ENCODE measurements at places on chromosomes 5 and 9.

GRCh38 chr5:149073213-149073612 lies 10.4 kb upstream of the SH3TC2 start:
- DNase-seq, result no peak

GRCh38 chr9:84839541-84839940 lies 170.0 kb downstream of the NTRK2 start:
- peak; percentile 15 for DNase-seq

GRCh38 chr9:129473523-129474244 lies 147.2 kb downstream of the C9orf50 start:
- no peak for DNase-seq

- peak; percentile 9 for DNase-seq
These were observed 49.2 kb upstream of the MINAR2 start for GRCh38 chr5:129698661-129699060.

GRCh38 chr5:145226726-145227125 lies 608.4 kb downstream of the PRELID2 start:
- no peak for DNase-seq

GRCh38 chr5:40437452-40437861 lies 242.3 kb upstream of the PTGER4 start:
- peak; percentile 94 for DNase-seq

GRCh38 chr5:109908366-109908765 lies 218.6 kb downstream of the MAN2A1 start:
- DNase-seq, result no peak

DNA sequence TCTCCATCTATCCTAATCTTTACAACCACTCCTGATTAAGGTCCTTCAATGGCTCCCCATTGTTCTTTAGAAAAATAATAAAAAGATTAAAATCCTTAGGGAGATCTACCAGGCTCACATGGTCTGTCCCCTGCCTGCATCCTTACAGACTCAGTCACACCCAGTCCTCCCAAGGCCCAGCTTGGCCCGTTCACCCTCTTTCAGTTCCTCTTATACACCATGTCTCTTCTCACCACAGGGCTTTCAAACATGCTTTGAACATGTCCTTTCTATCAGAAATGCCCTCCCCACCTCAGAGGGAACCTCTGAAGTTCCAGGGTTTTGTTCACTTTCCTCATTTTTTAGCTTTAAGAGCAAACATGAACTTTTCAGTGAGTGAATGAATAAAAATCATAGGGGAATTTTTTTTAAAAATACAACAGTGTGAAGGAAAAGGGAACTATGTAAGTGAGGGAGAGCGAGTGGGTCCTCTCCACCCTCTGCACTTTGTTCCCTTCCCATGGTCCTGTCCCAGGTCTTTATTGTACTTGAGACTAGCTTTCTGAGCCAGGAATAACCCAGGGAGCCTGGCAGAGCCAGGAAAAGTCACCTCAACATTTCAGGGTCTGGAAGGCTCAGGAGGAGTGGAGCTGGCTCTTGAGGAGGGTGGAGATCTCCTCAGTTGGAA lies 55.3 kb downstream of the TRPC7 start:
- DNase-seq, result no peak

DNA sequence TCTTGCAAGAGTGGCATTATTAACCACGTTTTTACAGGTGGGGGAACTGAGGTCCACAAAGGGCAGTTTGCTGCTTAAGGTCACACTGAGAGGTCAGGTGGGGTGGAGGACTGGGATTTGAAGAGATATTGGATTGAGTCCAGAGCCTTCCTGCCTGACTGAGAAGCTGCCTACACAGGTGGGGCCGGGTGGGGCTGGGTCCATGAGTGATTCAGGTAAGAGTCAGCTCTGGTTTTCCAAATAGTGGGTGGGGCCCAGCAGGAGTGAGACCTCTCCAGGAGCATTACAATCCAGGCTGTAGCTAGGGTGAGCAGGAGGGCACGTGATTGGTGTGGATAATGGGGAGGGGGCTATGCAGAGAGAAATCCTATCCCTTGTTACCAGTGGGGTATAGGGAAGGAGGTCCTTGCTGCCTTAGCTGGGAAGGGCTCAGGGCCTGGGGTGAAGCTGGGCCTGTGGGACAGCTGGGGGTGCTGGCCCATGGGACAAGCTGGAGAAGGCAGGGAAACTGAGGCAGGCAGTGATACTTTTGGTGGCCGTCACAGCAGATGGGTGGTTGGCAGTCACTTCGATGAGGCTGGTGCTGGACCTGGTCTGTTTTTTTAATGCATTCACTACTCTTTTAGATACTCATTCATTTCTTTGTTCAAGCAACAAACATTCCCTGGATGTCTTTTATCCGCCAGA lies 2.9 kb upstream of the PTGS1 start:
- DNase-seq, result no peak

GRCh38 chr9:135479469-135480052 lies at the start of gene PPP1R26:
Gene PPP1R26 (plus strand): TSS chr9:135479782. CDS start chr9:135484511, 4,729 bp downstream.
- DNase-seq, result no peak

- no peak for DNase-seq
These were observed 59.5 kb downstream of the RAD23B start for GRCh38 chr9:107342476-107343161.

GRCh38 chr5:115655994-115656393 lies 30.2 kb upstream of the TMED7 start:
- DNase-seq, result no peak

DNA sequence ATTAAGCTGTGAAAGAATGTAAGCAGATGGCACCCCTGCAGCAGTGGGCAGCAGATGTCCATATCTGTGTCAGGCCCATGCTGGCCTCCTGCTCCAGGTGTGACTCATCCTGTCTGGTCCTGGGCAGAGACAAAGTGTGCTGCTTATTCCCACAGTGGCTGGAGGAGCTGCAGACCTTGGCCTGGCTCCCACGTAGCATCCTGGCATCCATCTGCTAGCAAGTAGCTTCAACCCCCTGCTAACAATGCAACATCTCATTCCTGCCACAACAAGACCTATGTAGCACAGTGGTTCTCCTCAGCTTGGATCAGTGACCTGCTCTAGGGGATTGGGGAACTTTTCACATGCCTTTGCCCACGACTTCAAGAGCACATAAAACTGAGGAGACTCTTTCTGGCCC lies 126.4 kb upstream of the SLC12A2 start:
- peak; percentile 71 for DNase-seq

GRCh38 chr5:111984044-111984443 lies 227.1 kb upstream of the NREP start:
- DNase-seq, result peak; percentile 89

- no peak for DNase-seq
These were observed 19.8 kb downstream of the PCDHAC2 start for GRCh38 chr5:140986117-140986521.

GRCh38 chr5:180866985-180867384 lies 5.9 kb upstream of the ZFP62 start:
- no peak for DNase-seq

DNA sequence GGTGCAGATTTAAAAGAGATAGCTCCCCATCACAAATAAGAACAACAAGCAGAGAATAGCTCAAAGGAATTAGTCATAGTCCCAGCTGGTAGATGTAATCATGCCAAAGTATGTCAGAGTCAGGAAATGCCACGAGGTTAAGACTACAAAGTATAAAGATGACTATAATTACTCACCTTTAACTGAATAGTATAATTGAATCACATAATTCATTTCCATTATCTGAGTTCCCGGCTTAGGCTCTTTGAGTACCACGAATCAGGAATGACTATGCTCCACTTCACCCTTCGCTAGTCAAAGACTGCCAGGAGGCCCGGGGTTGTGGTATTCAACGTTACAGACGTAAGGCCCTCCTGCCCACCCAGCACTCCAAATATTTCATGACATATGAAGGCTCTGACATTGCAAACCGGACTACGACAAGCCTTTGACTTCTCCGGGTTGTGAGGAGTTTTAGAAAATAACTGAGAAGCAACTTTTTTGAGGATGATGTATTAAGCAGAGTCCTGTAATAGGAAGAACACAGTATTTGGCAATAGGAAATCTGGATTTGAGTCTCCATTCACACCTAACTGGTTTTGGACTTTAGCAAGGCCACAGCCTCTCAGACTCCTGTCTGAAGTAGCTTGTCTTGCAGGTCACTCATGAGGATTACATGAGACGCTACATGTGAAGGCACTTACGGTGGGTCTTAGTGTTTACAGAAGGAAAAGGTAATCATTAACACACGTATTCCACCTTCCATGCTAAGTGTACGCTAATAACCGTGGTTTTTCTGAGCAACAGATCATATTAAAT lies 64.6 kb downstream of the ENC1 start:
- peak; percentile 89 for DNase-seq

GRCh38 chr9:5438301-5439162 lies 807 bp upstream of the PLGRKT start:
- DNase-seq, result peak; percentile 79

GRCh38 chr5:74374656-74375055 lies 265.9 kb downstream of the ENC1 start:
- no peak for DNase-seq

DNA sequence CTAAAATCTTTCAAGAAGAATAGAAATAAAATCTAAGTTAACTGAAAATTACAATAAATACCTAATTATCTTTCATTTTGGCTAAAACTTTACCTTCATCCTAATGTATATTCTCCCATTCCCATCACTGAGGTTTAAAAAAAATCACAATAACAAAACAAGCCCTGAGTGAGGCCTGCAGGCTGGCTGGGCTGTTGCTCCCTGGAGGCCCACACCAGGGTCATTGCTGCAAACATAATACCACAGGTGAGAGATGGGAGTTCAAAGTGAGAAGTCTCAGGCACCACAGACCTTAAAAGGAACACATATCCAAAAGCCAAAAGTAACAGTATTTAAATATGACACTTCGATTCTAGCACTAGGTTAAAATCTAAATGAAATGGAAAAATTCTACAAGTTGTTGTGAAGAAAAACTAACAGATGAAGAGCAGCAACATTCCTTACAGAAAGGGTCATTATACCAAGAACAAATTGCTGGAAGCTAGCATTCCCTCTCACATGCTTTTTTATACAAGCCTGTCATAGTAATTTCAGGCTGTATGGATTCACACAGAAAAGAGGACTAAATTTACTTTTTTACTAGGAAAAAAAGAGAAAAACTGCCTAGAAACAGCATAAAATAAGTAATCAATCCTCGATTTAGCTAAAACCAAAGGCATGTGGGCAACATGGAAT lies 57.8 kb downstream of the AUH start:
- no peak for DNase-seq

- no peak for DNase-seq
These were observed 12.7 kb upstream of the LIFR start for GRCh38 chr5:38569180-38569579.

DNA sequence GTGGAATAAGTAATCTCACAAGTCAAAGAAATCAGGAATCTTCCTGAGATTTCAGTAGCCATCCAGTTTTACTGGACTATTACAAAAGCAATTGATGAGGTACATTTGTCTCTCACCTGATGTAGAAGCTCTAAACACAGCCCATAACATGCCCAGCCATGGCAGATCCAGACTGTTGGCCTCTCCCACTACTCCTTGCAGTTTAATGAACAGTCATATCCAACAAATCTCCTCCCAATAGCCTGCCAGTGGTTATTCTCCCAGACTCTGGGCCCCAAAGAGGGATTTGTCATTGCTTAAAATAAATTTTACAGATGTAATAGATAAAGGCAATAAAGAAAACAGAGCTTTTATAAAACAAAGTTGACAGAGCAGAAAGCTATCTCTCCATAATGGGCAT lies 80.8 kb downstream of the ZNF608 start:
- no peak for DNase-seq

DNA sequence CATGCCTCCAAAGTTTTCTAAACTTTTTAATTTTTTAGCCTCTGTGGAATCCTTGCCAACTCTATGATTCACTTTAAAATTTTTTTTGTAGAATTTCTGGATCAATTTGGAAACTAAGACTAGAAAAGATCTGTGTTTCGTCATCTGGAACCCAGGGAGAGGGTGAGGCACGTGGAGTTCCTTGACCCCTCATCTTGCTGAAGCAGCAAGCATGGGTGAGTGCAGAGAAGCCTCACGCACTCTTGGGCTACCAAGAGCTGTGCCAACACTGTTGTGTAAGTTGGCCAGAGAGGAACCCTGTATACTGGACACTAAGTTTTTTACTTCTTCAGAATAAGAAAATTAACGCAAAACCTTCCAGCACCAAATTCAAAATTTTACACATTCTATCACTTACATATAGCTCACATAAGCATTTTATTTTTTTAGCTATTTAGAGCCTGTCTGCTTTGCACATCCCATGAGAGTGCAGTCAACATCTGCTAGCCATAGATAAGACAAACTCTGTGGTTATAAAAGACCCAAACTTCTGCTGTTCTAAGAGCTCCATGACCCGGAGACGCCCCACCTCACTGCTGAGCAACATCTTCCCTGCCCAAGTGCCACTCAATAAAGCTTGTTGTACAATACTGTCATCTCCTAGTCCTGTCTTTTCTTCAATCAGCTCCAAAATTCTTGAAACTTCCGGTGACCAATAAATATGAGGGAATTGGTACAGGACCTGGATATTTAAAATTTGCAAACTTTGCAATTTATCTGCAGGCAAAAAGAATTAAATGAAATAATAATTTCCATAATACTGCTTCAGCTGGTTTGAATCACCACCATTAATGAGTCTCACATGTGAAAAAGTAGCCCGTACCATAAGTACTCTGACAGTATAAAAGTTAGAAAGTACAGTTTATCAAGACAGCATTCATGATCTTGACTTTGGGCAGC lies 69.7 kb upstream of the ADCY2 start:
- DNase-seq, result no peak

GRCh38 chr9:37916471-37917312 lies 12.8 kb upstream of the SLC25A51 start:
- DNase-seq, result no peak

DNA sequence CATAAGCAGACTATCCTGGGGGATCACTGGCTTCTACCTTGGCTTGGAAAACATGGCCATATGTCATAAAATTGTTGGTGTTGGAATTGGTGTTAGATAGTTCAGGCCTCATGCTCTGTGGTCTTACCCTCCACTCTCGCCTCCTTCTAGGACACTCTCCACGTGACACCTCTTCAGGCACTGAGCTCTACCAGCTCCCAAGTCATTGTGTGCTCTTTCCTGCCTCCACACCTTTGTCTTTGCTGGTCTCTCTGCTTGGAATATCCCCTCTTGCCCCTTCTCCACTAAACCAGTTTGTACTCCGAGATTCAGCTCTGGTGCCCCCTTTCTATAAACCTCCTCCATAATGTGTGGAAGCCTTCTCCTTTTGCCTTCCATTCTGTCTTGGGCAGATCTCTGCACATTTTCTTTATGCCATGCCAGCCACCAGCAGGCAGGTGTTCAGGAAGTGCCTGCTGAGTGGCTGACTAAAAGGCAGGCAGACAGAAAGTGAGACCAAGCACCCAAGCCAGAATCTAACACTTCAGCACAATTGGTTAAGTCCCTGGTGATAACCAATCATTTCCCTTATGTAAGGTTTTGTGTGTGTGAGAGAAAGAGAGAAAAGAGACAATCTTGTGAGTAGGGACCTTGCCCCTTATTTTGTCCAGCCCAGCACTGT lies 37.7 kb downstream of the SAR1B start:
- no peak for DNase-seq

GRCh38 chr9:114155995-114156656 lies 789 bp downstream of the COL27A1 start:
- DNase-seq, result no peak

Data from choroid plexus epithelial cell (primary cell).